ENCODE measurements at places on chromosomes 6 and 20. TPM values are rescaled to one million over a fixed set of nuclear protein-coding genes. Genes with fewer than 3 reads are reported as not detected.

Gene IMPG1
- not detected for total RNA-seq

GRCh38 chr6:116528780-116529179 lies 16.7 kb downstream of the TRAPPC3L start:
- no peak overlapping the region for H3K27ac ChIP-seq
- no peaks in the 10 kb centered on the region for H3K36me3 ChIP-seq
- no peak for DNase-seq
- H3K27me3 ChIP-seq: peaks cover 16% of the 10 kb centered on the region
- H3K4me3 ChIP-seq: no peak overlapping the region
- H3K4me1 ChIP-seq: no peaks in the 10 kb centered on the region

DNA sequence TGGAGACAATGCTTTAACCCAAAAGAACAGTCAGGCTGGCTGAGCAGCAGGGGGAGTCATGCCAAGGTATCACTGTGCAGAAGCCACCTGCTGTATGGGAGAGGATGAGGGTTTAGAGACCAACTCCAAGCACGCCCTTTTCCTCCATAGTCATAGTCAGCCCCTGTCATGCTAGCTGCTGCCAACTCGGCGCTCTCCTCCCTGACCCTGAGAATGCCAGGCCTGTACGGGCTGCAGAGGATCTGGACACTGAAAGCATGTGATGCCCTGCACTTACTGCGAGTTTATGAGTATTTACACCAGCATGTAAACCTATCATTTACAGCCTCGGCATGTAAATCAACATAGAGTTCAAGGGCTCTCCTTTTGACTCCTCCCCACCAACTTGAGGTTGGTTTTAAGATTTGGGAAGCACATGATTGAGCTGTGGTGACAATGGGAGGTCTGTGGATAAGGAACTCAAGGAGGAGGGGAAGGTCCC lies 11.7 kb upstream of the SCUBE3 start:
- H3K27ac ChIP-seq: no peak overlapping the region
- H3K27me3 ChIP-seq: peaks cover 43% of the 10 kb centered on the region
- H3K4me3 ChIP-seq: no peak overlapping the region

Gene MEI4
- not detected for total RNA-seq
